NCI-H446 treated with DMSO at 0.1 percent for 48 hours (cell line): ENCODE measurements at places on chromosomes 16 and 17.
A peak's percentile ranks its signal among the peaks of the same experiment; 100 is the strongest.

GRCh38 chr16:23387666-23388065 is 65.3 kb downstream of the COG7 start:
- no peak for DNase-seq

- DNase-seq, result no peak
These were observed 31.5 kb downstream of the RAB11FIP3 start for GRCh38 chr16:456891-457483.

GRCh38 chr16:69057400-69058378 is 47.8 kb upstream of the HAS3 start:
- DNase-seq, result peak; percentile 62

GRCh38 chr17:57657211-57657610 is 87.9 kb downstream of the CCDC182 start:
- DNase-seq, result no peak

- no peak for DNase-seq
These were observed 67.3 kb downstream of the PHKB start for GRCh38 chr16:47528431-47528830.

DNA sequence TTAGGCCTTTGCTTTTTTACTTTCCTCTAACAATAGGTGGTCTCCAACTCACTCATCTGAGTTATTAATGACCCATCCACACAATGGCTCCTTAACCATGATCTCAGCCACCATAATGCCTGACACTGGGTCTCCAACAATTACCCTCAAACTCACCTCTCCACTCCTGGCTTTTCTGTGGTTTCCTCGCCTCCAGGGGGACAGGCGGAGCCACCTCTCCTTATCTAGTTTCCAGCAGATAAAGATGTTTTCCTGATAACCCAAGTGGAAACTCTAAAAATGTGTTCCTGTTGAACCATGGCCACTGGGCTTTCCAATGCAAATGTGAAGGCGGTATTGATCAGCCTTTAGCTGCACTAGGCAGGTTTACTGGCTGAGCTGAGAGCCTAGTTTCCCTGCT is 9.4 kb upstream of the NOL11 start:
- DNase-seq, result no peak

DNA sequence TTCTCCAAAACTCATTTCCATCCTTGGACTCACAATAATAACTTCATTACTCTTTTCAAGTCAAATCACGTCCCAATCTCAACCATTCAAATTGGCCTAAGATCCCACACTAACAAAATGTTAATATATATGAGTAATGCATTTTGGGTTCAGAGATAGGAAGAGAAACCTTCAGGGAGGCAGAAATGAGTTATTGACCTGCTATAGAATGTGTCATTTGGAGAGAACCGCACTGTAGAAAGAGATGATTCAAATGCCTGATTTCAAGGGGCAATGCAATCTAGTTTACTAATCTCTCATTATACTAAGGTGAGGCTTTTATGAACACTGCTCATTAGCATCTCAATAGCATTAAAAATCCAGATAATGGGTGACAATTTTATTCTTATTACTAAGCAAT is 1595.0 kb upstream of the GOT2 start:
- DNase-seq, result no peak

DNA sequence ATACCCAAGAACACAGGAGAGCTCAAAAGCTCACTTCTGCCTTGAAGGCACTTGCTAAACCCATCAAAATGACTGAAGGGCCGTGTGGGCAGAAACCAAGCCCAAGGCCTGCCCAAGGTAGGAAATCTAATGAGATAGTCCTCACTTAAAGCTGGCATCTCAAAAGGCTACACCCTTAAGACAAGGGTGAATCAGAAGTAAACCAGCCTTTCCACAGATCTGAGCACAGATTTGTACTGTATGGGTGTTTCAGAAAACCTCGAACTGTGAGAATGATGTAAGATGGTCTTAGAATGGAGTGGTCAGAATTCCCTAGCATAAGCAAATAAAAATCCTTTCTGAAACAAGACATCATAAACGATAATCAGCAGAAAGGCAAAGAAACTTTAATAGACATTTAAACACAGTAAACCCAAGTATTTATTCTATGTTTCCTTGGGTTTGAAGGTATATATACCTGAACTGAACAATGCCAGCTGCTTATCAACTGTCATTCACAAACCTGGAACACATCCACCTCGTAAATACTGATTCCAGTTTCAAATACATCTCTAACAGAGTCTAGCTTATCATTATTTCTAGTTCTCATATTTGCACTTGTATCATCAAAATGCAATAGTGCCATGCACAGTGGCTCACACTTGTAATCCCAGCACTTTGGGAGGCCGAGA is 37.8 kb downstream of the GLG1 start:
- no peak for DNase-seq

DNA sequence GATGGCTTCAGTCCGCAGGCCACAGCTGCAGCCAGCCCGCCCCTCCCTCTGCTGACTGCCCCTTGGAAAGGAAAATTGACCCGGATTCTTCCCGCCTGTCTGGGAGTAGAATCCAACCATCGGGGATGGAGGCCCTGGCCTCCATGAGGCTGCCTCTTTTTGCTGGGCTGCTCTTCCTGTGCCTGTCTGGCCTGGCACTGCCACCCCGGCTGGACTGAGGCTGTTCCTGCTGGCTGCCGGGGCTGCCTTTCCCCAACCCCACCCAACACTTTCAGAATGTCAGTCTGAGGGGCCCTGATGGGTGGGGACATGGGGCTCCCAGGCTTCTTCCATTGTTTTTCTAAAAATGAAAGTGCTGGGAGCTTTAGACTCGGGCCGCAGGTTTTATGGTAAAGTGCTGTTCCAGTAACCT is 7.3 kb downstream of the BAHCC1 start:
- no peak for DNase-seq

DNA sequence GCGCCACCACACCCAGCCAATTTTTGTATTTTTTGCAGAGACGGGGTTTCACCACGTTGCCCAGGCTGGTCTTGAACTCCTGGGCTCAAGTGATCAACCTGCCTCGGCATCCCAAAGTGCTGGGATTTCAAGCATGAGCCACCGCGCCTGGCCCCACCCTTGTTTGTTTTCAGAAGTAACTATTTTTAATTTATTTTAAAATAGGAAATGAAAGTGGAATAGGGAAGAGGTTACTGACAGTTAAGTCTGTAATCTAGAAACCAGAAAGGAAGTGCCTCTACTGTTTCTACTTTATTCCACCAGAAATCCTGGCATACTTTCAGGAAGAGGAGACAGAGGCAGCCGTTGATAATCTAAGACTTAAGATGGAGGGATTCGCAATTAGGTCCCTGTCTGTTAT is 225.6 kb downstream of the TANC2 start:
- no peak for DNase-seq

DNA sequence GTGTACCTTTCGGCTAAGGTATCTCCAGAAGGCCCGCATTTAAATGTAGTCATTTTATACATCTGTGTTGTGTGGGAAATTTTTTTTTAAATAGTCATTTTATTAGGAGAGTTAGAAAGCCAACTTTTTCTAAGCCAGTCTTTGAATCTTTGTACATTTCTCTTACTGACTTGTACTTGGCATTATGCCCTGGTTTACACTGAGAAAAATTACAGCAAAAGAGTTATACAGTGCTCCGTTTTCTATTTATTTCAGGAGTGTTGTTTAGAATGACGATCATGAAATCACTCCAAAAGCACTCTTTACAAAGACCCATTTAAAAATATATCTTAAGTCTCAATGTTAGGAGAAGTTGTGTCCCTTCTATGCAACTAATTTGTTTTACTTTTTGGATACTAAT is 91.8 kb downstream of the CYB561 start:
- DNase-seq, result no peak

GRCh38 chr16:50539053-50539695 is 9.0 kb upstream of the NKD1 start:
- no peak for DNase-seq

DNA sequence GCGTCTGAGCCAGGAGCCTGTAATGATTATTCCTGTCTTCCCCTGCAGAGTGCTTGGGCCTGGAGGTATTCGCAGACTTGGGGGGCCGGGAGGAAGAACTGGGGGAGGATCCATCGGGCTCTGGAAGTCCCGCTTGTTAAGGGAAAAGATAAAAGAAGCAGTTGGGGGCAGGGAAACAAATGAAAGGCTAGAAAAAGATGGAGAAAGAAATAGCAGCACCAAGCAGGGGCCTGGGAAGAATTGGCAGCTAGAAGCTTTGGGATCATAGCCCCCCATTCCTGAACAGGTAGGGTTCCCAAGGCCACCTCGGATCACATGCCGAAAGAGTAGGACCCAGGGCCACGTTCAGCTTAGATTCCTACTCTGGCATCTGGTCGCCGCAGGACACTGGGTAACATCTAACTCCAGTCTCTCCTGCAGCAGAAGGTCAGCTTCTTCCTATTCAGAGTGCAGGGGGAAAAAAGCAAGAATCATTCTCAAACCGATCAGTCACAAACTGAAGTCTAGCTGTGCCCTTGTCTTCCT is 23.6 kb downstream of the ADAM11 start:
- no peak for DNase-seq

GRCh38 chr17:72592967-72593325 is 472.1 kb downstream of the SOX9 start:
- no peak for DNase-seq

- no peak for DNase-seq
These were observed 870 bp upstream of the ZC3H7A start for GRCh38 chr16:11797957-11798299.

DNA sequence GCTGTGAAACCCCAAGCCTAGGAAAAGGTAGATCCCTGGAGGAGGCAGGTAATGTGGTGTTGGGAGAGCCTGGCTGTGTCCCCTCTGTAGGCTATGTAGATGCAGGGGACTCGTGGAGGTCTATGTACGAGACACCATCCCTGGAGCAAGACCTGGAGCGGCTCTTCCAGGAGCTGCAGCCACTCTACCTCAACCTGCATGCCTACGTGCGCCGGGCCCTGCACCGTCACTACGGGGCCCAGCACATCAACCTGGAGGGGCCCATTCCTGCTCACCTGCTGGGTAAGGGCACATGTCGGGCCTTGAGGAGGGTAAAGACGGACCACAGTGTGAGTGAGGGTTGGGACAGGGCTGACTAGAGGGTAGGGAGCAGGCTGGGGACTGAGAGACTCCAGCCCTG is 12.0 kb downstream of the ACE start:
- DNase-seq, result no peak

- no peak for DNase-seq
These were observed 486.5 kb upstream of the EEF2KMT start for GRCh38 chr16:5584109-5584508.

DNA sequence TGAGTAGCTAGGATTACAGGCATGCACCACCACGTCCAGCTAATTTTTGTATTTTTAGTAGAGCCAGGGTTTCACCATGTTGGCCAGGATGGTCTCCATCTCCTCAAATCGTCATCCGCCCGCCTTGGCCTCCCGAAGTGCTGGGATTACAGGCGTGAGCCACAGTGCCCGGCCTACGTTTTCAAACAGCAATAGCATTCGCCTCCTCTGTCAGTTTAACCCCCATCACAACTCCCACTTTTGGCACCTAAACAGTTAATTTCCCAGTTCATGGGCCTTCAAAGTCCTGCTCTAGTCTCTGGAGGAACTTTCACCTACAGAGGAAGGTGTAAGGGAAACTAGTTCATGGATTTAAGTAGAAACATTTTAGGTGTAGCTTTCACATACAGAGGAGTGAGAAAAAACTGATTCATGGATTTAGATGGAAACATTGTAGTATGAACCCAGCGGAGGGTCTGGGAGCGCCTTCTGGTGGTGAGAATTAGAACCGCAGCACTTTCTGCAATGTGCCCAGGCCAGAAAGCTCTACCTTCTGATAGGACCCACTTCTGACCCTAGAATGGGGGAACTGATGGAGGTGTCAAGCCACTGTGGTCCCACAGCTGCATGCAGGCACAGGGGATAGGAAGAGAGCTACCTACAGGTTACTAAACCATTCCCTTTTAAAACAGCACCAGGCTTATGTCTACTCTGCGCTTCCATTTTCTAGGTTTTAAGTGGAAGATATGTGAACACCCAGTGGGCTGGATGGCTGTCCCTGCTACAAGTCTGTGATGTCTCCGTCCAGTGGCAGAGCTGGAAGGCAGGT is 12.0 kb upstream of the MEOX1 start:
- no peak for DNase-seq

- no peak for DNase-seq
These were observed 15.1 kb upstream of the BBS2 start for GRCh38 chr16:56534847-56535383.

GRCh38 chr16:54121539-54122295 is 164.9 kb downstream of the IRX3 start:
- no peak for DNase-seq

DNA sequence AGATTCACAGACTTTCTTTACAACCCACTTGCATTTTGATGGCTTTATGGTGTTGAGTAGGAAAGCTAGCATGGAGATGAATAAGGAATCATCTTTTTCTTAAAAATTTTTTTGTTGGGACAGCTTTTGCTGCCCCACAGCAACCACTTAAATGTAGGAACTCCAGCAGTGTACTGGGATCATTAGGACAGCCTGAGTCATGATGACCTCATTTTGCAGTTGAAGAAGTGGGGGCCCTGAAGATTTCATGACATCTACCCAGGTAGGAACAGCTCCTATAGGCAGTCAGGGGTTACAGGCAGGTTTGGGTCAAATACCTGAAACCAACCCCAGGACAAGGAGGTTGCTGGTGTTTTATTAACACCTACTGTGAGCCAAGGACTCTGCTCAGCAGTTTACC is 2.1 kb downstream of the METTL22 start:
- no peak for DNase-seq

DNA sequence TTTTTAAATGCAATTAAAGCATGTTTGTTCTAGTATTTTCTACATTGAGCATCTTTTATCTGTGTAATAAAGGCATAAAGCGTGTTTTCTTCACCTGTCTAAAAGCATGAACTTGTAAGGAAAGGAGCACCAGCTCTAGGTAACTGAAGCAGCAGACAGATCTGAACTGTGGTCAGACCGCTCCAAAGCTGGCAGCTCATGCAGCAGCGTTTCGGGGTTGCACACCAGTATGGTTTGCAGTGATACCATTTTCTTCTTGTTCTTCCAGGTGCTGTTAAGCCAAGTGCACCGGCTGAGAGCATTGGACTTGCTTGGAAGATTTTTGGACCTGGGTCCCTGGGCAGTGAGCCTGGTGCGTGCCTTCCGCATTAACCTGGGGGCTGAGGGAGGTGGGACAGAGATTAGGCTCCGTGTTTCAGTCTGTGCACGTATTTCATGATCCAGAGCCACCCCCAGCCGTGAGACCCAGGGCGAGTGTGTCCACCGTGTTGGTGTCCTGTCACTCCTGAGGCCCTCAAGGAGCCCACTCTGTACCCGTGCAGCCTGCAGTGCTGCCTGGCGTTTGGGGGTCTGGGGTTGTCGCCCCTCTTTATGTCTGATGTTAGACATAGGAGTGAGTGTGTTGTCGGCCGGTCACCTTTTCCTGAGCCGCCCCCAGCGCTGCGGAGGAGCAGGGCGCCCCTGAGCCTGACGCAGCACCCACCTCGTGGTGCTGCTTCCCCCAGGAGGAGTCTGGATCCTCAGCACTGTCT is 136.3 kb upstream of the CHMP6 start:
- no peak for DNase-seq
